ENCODE measurements at places on chromosomes 4 and X. TPM values are rescaled to one million over a fixed set of nuclear protein-coding genes. Genes with fewer than 3 reads are reported as not detected.

ADAD1 gene
- not detected for total RNA-seq

TTC29 gene
- not detected for total RNA-seq

UGT2B17 gene
- not detected for total RNA-seq

TLL1 gene
- 0.15 TPM for total RNA-seq

PLRG1 gene
- 59.2 TPM for total RNA-seq

RPS3A gene
- total RNA-seq = 1,578 TPM

SRPX2 gene
- 2.4 TPM for total RNA-seq

SSR4 gene
- 398 TPM for total RNA-seq

BMPR1B gene
- total RNA-seq = 5.0 TPM

ADAM29 gene
- not detected for total RNA-seq

CYP2U1 gene
- total RNA-seq = 2.0 TPM

DSPP gene
- not detected for total RNA-seq

TEX13B gene
- total RNA-seq = not detected

NEXMIF gene
- 0.01 TPM for total RNA-seq

TBX22 gene
- total RNA-seq = not detected

CYBB gene
- 0.12 TPM for total RNA-seq

ACOT9 gene
- total RNA-seq = 109 TPM

GPR101 gene
- total RNA-seq = not detected

USP51 gene
- 0.57 TPM for total RNA-seq

FATE1 gene
- not detected for total RNA-seq

GRIA3 gene
- total RNA-seq = not detected

TMSB15B gene
- 6.3 TPM for total RNA-seq

SSX5 gene
- total RNA-seq = not detected

FGG gene
- total RNA-seq = 5.5 TPM

IL1RAPL2 gene
- not detected for total RNA-seq

CD38 gene
- 10.1 TPM for total RNA-seq

AR gene
- 3.1 TPM for total RNA-seq

TLR10 gene
- 0.03 TPM for total RNA-seq

CCDC110 gene
- total RNA-seq = not detected

OTUD6A gene
- not detected for total RNA-seq

KCNE5 gene
- total RNA-seq = 0.09 TPM

TASL gene
- total RNA-seq = not detected

ADH6 gene
- total RNA-seq = 0.15 TPM

GPM6B gene
- not detected for total RNA-seq

TMPRSS11A gene
- not detected for total RNA-seq

TCEAL7 gene
- total RNA-seq = not detected

DMD gene
- total RNA-seq = not detected

TMPRSS11F gene
- total RNA-seq = not detected

PNMA5 gene
- not detected for total RNA-seq

RS1 gene
- total RNA-seq = not detected

GLOD5 gene
- not detected for total RNA-seq

TRAM1L1 gene
- total RNA-seq = 0.55 TPM

DRD5 gene
- not detected for total RNA-seq

CCNG2 gene
- total RNA-seq = 6.8 TPM

DMRTC1 gene
- not detected for total RNA-seq

MAGED4B gene
- 6.9 TPM for total RNA-seq

BST1 gene
- total RNA-seq = 18.4 TPM

TMLHE gene
- total RNA-seq = 10.8 TPM

PDCL2 gene
- total RNA-seq = not detected

GC gene
- total RNA-seq = not detected

SHOX gene
- total RNA-seq = not detected

RBMXL3 gene
- total RNA-seq = not detected

PLA2G12A gene
- total RNA-seq = 12.6 TPM

ITGB1BP2 gene
- 1.0 TPM for total RNA-seq

MAGED4 gene
- total RNA-seq = 6.3 TPM

IL21 gene
- total RNA-seq = not detected

Measured in A549 treated with CORT108297 at 1 μM for 4 hours (cell line).